ENCODE measurements at places on chromosomes 7 and 10.

DNA sequence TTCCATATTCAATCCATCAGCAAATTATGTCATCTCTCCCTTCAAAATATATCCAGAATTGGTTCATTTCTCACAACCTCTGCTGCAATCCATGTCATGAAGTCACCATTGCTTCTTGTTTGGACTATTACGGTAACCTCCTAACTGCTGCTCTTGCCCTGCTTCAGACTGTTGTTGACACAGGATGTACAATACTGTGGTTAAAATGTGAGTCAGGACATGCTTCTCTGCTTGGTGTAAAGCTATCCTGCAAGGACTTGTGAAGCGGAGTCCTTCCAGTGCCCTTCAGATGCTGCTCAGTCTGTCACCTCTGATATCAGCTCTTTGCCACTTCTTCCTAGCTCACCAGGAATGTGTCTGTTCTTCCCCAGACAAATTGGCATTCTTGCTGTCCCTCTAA lies 10.4 kb upstream of the NXPH1 start:
- DNase-seq = no peak

- no peak for DNase-seq
Measured at GRCh38 chr7:73704640-73705550, 14.6 kb downstream of the STX1A start.

- DNase-seq = no peak
Measured at GRCh38 chr7:148437043-148437442, 153.5 kb upstream of the C7orf33 start.

DNA sequence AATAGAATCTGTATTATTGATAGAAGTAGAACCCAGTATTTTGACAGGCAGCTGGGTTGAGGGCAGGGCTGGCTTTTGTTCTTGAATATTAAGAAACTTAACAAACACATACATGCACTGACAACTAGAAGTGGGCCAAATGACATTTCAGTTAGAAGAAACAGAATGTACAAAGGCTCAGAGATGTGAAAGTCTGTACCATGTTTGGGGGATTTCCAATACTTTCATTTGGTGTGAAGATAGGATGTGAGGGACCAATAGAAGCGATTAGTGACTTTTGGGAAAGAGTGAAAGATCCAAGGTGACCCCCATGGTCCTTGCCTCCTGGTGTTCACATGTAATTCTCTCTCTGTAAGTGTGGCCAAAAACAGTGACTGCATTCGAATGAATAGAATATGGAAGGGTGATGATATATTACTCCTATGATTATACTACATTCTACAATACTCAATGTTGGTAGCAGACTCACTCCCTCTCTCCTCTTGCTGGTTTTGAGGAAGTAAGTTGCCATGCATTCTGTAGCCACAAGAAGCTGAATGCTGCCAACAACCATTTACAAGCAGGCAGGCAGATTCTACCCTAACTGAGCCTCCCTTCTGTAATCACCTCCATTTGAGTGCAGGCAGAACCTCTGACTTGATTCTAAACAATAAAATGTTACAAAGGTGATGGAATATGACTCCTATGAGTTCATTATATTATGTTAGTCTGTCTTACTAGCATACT lies 151.4 kb downstream of the TMEM168 start:
- DNase-seq = no peak

- DNase-seq = no peak
Measured at GRCh38 chr10:111137587-111137986, 60.8 kb downstream of the ADRA2A start.

GRCh38 chr7:93279541-93279940 lies 47.4 kb downstream of the VPS50 start:
- DNase-seq = no peak

DNA sequence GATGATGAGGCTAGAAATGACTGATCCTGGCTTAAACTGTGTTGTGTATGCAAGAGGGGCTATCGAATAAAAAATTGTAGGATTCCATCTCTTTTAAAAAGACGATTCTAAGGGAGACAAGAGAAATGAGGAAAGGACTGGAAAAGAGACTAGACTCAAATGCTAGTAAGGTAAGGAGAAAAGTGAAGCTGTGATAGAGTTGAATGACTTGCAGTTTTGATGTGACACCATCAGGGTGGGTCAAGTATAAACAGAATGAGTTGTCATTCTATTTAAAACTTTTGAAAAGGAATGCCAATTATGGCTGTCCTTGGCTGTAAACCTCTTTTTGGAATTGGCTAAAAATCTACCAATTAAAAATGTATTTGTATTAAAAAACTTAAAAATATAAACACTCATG lies 184.5 kb upstream of the PHF14 start:
- no peak for DNase-seq

Measured in trophoblast cell (in vitro differentiated cells and primary cell).